ENCODE measurements at places on chromosomes 5 and 9.

- DNase-seq: no peak
Observed at GRCh38 chr9:3862561-3862960, 336.8 kb upstream of the RFX3 start.

DNA sequence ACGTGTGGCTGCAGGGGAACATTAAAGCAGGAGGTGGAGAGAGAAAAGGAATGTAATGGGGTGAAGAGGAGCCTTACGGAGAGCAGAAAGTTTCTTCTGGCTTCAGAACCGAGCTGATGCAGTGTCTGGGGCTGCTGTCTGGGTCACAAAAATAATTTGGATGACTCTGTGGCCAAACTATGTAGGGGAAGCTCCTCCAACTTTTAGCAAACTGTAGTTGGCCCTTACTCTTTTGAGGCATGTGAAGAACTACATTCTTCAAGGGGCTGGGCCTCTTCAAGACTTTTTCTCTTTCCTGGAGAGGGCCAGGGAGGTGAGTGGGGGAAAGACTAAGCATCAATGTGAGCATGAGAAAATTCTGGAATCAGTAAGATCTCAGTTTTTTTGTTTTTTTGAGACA is 31.9 kb upstream of the SPARC start:
- DNase-seq: no peak

DNA sequence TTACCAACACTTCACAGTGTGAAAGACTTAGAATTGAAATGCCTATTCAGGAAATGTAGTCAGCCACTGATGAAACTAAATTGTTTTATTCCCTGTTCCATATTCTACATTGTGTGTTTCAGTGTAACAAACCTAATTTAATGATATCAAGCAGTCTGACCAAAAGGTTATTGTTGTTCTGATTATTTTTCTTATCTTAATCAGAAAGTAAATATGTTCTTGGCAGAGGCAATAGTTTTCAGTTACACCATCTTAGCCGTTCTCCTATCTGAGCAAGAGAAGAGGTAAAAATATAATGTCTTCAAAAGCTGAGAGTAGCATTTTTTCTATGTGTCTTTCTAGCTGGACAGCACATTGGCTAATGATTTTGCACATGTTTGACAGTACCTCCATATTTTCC is 17.1 kb downstream of the CDC26 start:
- DNase-seq: no peak

DNA sequence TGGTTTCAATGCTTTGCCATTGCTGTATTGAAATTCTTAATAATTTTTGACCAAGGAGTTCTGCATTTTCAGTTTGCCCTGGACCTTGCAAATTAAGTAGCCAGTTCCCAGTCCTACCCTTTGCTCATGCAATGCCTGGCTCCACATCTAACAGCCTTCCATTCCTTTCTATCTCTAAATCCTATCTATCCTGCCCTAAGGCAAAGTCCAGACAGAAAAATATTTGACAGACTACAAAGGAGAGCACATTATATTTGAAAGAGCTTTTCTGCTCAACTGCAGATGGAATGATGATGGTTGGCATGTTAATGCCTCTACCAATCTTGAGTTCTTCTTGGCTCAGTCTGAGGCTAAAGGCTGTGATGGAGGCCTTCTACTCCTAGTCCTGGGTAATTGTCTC is 15.5 kb downstream of the SLC22A4 start:
- DNase-seq: no peak

GRCh38 chr5:119453040-119453373 is 710 bp downstream of the HSD17B4 start:
- no peak for DNase-seq

GRCh38 chr5:138554143-138554542 is 11.1 kb upstream of the ETF1 start:
- no peak for DNase-seq

DNA sequence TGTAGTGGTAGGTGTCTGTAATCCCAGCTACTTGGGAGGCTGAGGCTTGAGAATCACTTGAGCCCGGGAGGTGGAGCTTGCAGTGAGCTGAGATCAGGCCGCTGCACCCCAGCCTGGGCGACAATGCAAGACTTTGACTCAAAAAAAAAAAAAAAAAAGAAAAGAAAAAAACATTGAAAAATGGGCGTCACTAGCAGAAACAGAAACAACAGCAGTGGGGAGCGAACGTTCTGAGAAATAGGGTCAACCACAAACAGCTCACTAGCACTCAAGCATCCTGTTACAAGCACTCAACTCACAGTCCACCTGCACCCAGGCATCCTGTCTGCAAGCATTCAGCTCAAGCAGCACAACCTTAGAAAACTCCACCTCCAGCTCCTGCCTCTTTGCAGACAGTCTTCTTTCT is 17.2 kb downstream of the TRIM14 start:
- no peak for DNase-seq

DNA sequence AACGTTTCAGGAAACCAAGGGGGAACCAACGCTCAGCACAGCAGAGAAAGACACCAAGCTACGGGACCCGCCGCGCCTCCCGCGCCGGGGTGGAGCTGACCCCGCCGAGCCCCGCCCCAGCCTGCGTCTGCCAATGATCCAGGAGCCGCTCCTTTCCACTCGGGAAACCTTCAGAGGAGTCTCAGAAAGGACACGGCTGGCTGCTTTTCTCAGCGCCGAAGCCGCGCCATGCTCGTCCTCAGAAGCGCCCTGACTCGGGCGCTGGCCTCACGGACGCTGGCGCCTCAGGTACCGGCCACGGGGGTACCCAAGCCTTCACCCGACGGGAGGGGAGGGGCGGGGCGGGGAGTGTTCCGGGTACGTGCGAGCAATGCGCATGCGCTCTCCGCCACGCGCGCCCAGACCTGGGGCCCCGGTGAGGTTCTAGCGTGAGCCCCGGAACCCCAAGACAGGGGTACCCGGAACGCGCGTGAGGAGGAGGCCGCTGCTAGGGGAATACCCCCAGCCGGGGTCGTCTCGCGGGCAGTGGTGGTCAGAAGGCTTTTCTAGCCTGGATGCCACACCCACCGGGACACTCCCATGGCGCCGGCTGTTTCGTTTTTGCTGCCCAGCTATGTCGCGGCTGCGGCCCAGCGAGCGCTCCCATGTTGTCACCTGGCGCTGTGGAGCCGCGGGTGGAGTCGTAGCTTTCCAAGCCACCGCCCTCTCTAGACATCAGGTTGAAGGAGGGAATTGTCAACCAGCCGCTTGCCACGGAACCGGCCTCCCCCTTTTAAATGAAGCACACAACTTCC is at the start of gene NIPSNAP3A:
Gene NIPSNAP3A (plus strand): TSS at position 119 of the 794 bp plus-strand sequence. CDS start 110 bp downstream, at position 229.
- peak; percentile 66 for DNase-seq

- no peak for DNase-seq
Observed at GRCh38 chr5:118919016-118919415, 69.3 kb downstream of the DTWD2 start.

GRCh38 chr5:132639706-132640130 is 18.3 kb upstream of the IL13 start:
- no peak for DNase-seq

- DNase-seq: no peak
Observed at GRCh38 chr5:109709225-109709624, 19.5 kb downstream of the MAN2A1 start.

- no peak for DNase-seq
Observed at GRCh38 chr5:88536146-88536545, 267.5 kb upstream of the TMEM161B start.

GRCh38 chr5:9930156-9930555 is 300.0 kb upstream of the TAS2R1 start:
- DNase-seq: no peak

GRCh38 chr5:57012511-57012910 is 60.6 kb upstream of the MIER3 start:
- no peak for DNase-seq
